ENCODE measurements at places on chromosomes 6 and 20. TPM values are rescaled to one million over a fixed set of nuclear protein-coding genes. Genes with fewer than 3 reads are reported as not detected.

Gene SLC13A3
- 7.9 TPM for total RNA-seq

Gene ISM1
- 0.81 TPM for total RNA-seq

Gene EGFL8
- total RNA-seq: 27.1 TPM

- no peak for DNase-seq
Measured at GRCh38 chr6:14638906-14639761, 521.6 kb downstream of the CD83 start.

DNA sequence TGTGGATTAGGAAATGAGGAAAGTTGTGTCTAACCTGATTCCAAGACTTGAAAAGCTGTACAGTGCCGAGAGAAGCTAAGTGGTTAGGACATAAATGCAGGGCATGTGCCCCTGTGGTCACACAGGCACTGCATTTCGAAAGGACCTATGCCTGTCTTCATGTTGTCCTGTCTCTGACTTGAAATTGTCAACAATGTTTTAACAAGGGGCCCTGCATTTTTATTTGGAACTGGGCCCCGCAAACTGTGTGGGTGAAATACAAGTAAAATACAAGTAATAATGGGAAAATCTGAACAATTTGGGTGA lies 38.8 kb downstream of the MRS2 start:
- DNase-seq: no peak

GRCh38 chr6:170067923-170068360 lies 222.9 kb downstream of the DLL1 start:
- peak; percentile 49 for DNase-seq

GRCh38 chr6:166262743-166263515 lies 45.3 kb downstream of the PRR18 start:
- no peak for DNase-seq

GRCh38 chr6:168285456-168285855 lies 34.1 kb downstream of the DACT2 start:
- DNase-seq: no peak

- no peak for DNase-seq
Measured at GRCh38 chr6:139763468-139764210, 389.2 kb upstream of the CITED2 start.

DNA sequence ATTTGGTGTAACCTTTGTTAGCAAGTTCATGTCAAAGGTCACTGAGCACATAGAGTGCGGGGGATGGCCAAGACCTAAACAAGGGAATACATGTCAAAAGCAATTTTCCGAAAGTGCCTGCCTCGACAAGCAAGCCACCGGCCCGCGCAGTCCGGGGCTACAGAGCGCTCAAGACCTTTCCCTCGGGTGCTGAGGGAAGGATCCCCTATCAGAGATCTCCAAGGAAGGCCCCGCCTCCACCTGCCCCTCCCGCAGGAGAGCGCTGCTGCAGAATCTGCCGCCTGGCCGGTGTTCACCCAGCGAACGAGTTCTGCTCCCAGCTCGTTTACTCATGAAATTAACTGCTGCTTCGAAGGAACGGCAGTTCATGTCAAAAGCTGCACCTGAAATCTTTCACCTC lies 252.7 kb downstream of the BMP7 start:
- DNase-seq: no peak

- DNase-seq: no peak
Measured at GRCh38 chr6:36739947-36740817, 42.6 kb downstream of the RAB44 start.

GRCh38 chr20:39576771-39577170 lies 614.6 kb downstream of the DHX35 start:
- no peak for DNase-seq

Measured in type B pancreatic cell (in vitro differentiated cells).